ENCODE measurements at places on chromosomes 7 and 10. TPM values are rescaled to one million over a fixed set of nuclear protein-coding genes. Genes with fewer than 3 reads are reported as not detected.

The PILRA gene
- 4.6 TPM for total RNA-seq

The CPA1 gene
- total RNA-seq: not detected

The NUTM2B gene
- 0.99 TPM for total RNA-seq

The OPN4 gene
- not detected for total RNA-seq

- H3K27ac ChIP-seq: no peak overlapping the region
- H3K4me3 ChIP-seq: no peak overlapping the region
- H3K27me3 ChIP-seq: no peaks in the 10 kb centered on the region
- no peak for DNase-seq
These were observed 34.6 kb downstream of the PPP1R9A start for GRCh38 chr7:94941844-94942632.

DNA sequence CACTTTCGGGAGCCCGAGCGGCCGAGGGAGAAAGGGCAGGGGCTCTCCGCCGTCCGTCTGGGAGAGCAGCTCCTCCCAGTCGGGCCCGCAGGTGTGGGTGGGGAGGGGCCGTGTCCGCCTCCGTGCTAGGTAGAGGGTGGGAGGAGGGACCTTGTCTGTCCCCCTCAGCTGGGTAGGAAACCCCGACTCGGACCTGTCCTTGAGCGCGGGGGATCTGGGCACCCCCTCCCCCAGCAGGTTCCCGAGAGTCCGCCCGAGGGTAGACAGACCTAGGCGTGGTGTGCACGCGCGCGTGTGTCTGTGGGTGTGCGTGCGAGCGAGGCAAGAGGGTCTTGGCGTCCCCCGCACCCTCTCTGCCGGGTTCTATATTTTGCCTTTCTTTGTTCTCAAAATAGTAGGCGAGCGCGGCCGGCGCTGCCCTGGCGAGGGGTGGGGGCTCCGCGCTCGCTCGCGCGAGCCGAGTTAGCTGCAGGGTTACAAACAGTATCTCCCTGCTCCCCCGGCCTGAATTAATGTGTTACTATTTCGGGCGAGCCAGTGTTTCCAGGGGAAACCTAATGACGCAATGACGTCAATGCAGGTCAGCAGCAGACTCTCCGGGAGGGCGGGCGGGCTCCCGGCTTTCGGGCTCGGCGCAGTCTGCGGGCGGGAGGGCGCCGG lies 73.9 kb upstream of the LEP start:
- peak overlapping the region; percentile 45 for H3K4me3 ChIP-seq
- H3K27ac ChIP-seq: no peak overlapping the region
- peaks cover 59% of the 10 kb centered on the region for H3K27me3 ChIP-seq
- peaks cover 27% of the 10 kb centered on the region for H3K4me1 ChIP-seq

Measured in CD4-positive, alpha-beta T cell (primary cell).